ENCODE measurements at places on chromosomes 1 and 21.

DNA sequence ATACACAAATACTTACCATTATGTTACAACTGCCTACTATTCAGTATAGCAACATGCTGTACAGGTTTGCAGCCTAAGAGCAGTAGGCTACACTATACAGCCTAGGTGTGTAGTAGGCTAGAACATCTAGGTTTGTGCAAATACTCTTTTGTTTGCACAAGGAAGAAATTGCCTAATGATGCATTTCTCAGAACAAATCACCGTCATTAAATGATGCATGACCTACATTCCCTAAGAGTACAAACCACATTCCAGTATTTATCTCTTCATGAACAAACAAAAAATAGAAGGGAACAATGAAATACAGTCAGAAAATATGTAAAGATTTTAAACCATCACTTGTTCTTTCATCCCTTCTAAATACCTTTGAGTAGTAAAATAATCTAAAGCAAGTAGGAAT, 109.7 kb upstream of the HP1BP3 start:
- DNase-seq: no peak

- no peak for DNase-seq
These were observed 935 bp upstream of the COG2 start for GRCh38 chr1:230641346-230641745.

- DNase-seq: no peak
These were observed 86.5 kb downstream of the PATJ start for GRCh38 chr1:61828805-61829204.

GRCh38 chr21:16775076-16775475, 737.8 kb upstream of the CXADR start:
- DNase-seq: no peak

- DNase-seq: no peak
These were observed 7.7 kb downstream of the SLC37A1 start for GRCh38 chr21:42521384-42521783.

DNA sequence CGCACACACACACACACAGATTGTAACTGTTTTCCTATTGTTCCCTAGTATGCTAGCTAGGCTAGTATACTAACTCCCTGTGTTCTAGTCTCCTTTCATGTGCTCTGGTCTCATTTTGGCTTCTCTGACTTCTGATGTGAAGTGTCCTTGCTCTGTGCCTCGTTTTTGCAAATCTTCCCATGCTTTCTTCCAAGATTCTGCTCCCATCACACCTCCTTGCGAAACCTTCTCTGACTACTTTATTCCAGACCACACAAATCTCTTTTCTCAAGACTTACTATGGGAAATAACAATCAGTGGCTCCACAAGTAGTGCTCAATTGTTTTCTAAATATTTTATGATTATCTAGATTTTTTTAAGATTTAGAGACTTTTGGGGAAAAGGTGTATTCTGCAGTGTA, 10.3 kb downstream of the PRRX1 start:
- DNase-seq: no peak

GRCh38 chr1:24918995-24919605, 11.0 kb downstream of the RUNX3 start:
- no peak for DNase-seq

GRCh38 chr21:35265170-35265877, 216.2 kb upstream of the RUNX1 start:
- DNase-seq: no peak

- no peak for DNase-seq
These were observed 1.3 kb downstream of the GPR157 start for GRCh38 chr1:9127395-9128165.

- DNase-seq: no peak
These were observed 290.4 kb downstream of the KCNT2 start for GRCh38 chr1:196317535-196318522.

- peak; percentile 79 for DNase-seq
These were observed 63.2 kb upstream of the TMEM51 start for GRCh38 chr1:15090373-15090772.

DNA sequence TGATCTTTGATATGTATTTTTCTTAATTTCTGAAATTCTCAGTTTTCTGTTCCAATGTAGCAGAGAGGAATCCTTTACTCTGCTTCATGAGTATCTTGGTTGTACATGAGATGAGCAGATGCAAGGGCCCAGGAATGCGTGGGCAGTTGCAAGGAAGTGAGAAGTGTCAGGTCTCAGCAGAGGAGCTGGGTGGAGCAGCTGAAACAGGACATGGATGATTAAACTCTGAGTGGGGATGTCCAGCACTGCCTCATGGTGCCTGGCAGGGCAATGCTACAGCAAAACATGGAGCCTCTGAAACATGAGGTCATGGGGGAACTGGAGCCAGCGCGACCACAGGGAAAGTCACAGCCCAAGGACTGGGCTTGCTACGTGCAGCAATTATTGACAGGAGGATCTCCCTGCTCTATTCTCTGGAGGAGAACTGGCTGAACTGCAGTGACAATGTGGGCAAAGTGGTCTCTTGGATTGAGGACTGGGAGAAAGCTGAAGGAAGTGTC, 48.4 kb downstream of the COLGALT2 start:
- peak; percentile 81 for DNase-seq

- DNase-seq: no peak
These were observed 82.7 kb downstream of the NOS1AP start for GRCh38 chr1:162151900-162152829.

- DNase-seq: no peak
These were observed 6.8 kb downstream of the LMOD1 start for GRCh38 chr1:201939574-201939973.

DNA sequence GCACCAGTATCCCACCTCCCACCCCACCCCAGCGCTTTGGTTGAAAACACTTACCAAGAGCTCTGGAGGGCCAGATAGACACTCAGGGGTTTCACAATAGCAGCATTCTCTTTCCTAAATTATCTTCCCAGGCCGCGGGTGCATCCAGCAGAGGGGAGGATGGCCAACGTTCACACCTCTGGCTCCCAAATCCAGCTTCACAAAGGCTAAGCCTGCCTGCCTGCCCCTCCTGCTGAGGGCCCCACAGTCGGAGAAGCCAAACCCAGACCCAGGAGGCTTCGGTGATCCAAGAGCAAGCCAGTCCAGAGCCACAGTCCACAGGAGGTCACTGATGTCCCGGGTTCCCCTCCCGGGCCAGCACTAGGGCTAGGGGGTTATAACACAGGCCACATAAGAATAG, 231.9 kb downstream of the TRABD2B start:
- DNase-seq: no peak

DNA sequence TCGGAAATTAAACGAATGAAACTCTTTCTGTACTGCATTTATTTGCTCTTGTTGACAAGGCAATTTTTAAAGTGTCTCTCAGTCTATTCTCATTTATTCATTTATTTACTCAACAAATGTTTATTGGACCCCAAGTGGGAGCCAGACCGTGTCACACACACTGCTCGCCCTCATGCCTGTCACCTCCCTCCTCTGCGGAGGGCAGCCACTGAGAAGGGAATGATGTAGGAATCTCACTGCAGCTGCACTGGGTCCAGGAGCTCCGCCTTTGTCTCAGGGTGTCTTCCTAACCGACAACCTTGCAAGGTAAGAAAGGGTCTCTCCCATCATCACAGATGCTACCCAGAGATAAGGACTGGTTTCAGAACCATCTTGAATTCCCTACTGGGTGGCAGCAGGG, 14.1 kb upstream of the KLHDC7A start:
- no peak for DNase-seq

- no peak for DNase-seq
These were observed 13.8 kb upstream of the FGR start for GRCh38 chr1:27648602-27649305.

DNA sequence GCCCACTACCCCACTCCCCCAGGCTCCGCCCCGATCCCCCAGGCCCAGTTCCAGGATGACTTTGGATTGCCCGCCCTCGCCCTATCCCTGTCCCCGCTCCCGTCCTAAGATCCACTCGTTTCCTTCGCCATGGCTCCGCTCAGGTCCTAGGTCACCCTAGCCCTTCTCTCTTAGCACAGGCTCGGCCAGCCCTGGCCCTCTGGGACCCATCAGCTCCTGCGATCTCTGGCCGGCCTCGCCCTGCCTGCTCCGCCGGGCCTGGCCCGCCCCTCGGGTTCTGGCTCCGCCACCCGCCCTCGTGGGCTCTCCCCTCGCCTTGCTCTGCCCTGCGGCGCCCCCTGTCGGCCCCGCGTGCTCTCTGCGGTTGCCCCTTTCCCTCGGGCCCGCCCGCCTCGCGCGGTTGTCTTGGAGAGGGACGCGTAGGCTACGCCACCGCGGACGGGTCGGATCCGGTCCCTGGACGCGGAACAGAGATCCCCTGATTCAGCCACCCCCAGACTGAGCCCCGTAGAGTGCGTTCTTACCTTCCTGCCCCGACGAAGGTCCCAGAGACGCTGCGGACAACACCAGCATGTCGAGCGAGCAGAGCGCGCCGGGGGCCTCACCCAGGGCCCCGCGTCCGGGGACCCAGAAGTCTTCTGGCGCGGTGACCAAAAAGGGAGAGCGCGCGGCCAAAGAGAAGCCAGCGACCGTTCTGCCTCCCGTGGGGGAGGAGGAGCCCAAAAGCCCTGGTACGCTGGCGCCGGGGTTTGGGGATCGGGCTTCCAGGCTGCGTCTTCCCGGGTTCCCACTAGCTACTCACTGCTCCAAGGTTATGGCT, at the start of gene LRRC71:
Gene LRRC71, plus strand, starts transcription at position 400 of the 820 bp plus-strand sequence. Its CDS starts 172 bp downstream, at position 572.
- peak; percentile 83 for DNase-seq

DNA sequence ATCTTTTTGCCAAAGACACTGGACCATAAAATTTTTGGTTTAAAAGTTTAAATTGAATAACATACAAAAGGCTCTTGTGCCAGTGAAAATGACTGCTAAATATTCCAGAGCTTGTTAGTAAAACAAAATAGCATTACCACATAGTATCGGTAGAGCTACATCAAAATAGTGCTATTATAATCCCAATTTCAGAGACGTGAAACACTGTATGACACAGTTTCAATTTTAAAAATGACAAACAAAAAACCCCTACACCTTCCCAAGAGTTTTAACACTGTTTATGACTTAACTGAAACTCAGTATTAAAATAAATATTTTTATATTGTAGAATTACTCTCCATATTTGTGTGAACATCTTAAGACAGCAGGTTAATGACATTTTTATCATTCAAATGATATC, 7.0 kb downstream of the SLC30A1 start:
- no peak for DNase-seq

- DNase-seq: no peak
These were observed 35.6 kb upstream of the VASH2 start for GRCh38 chr1:212914789-212915188.

DNA sequence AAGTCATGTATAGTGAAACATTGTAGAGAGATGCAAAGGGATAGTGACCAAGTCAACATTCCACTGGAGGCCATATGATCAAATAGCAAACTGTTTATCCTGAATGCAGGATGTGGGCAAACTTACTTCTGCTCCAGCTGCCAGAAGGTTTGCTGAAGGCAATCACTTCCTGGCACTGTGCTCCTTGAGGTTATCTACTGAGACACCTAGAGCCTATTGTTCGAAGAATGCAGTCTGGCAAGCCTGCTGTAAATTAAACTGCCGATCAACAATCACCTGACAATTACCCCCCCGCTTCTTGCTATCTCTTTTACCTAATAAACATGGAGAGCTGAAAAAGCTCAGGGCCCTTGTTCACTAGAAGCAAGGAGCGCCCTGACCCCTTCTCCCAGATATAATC, 139.4 kb upstream of the B3GALT2 start:
- DNase-seq: no peak

DNA sequence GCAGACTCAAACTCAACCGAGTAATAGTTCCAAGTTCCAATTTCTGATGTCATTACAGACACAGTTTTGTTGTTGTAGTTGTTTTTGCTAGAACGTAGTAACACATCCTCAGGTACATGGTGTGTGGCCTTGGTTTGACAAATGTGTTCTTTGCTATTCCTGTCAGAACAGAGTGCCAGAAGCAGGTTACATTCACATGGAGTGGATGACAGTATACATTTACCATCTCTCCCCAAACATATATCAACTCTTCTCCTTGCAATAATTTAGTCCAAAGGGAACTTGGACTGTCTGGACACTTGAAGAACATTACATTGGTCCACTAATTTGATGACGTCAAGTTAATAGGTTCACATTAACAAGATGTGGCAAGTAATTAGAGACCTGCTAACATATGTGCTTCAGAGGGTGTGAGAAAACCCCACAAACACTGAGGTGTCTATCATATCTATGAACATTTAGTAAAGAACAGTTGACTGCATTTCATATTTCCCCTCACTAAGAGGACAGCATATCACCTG, 44.6 kb upstream of the ZBTB18 start:
- DNase-seq: no peak

- no peak for DNase-seq
These were observed 7.5 kb upstream of the LORICRIN start for GRCh38 chr1:153251988-153252387.

DNA sequence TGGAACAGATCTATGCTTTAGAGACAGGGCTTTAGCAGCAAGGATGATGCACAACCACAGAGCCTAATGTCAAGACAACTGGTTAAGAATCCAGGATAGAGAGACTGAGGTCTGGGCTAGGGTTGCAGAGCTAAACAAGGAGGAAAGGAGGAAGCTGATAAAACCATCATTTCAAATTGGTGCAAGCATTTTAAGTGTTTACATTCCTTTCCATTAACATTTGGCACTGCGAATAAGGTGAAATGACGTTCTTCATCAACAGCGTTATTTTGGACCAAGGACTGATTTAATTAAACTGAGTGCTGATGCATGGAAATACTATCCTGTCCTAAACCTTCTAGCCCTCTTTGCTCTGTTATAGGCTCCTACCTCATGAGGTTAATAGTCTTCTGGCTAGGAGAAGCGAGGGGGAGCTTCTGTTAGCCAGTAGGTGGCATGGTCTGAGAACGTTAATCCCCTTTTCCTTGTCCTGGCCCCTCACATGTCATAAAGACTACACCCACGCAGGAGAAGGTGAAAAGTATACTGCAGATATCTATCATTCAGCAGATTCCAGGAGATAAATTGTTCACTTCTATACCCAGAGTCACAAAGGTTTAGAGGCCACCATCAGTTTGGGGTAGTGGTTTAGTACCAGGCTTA, 7.6 kb upstream of the C1orf21 start:
- no peak for DNase-seq

GRCh38 chr1:224392411-224393249, 36.0 kb downstream of the CNIH4 start:
- DNase-seq: no peak

GRCh38 chr1:12617901-12618660, at the start of gene DHRS3:
Gene DHRS3 (minus strand): TSS chr1:12618210. CDS start chr1:12617348, 862 bp downstream.
- peak; percentile 89 for DNase-seq

DNA sequence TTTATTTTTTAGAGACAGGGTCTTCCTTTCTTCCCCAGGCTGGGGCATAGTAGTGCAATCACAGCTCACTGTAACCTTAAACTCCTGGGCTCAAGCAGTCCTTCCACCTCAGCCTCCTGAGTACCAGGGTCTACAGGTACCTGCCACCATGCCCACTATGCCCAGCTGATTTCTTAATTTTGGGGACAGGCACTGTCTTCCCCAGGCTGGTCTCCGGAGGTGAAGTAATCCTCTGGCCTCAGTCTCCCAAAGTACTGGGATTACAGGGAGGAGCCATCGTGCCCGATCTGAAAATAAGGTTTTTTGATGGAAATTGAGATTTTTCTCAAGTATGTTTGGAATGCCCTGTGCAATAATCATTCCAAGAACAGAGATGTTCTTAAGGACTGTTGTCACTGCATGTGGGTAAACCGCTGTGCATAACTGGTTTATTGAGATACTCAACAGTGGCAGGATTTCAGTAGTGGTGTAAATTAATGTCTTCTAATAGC, 934 bp upstream of the MSH4 start:
- DNase-seq: no peak

- no peak for DNase-seq
These were observed 520.7 kb upstream of the CAMK1G start for GRCh38 chr1:209062863-209063262.

Measured in left kidney (tissue), 8 donors.